ENCODE measurements at places on chromosomes 1 and 21. TPM values are rescaled to one million over a fixed set of nuclear protein-coding genes. Genes with fewer than 3 reads are reported as not detected.

The RGS8 gene
- 0.05 TPM for total RNA-seq

- no peak for DNase-seq
Observed at GRCh38 chr1:214621236-214621635, 18.2 kb downstream of the CENPF start.

DNA sequence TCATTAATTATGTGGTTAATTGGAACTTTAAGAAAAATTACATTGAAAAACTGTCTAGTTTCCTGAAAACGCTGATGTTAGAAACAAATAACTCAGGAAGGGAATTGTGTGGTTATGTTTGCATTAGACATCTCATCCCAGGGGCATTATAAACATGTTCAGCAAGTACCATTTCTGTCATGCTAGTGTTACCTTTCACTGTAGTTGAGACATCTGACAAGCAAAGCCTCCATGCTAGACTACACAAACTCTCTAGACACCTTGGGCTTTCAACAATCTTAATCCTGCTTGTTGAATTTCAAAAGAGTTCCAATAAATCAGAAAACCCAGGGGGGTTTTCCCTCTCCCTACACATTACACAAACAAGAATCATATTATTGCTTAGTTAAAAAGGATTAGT is 536.8 kb downstream of the KCNT2 start:
- DNase-seq: no peak

DNA sequence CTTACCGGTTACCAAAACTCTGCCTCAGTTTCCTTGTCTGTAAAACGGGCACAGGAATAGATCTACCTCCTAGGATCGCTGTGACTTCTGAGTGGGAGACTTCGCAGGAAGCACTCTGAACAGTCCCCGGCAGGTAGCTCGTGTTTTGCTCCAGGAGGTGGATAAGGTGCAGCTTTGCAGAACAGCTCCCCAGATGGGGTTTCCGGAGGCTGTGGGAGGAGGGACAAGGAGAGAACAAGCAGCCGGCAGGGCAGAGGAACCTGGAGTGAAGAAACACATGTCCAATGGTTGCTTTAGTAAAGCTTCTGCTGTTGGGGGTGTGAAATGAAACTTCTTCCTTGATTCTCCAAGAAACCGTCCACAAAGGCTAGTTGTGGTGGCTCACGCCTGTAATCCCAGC is 95.5 kb upstream of the TARDBP start:
- DNase-seq: no peak

- DNase-seq: no peak
Observed at GRCh38 chr1:22089787-22090186, 37.3 kb downstream of the CDC42 start.

DNA sequence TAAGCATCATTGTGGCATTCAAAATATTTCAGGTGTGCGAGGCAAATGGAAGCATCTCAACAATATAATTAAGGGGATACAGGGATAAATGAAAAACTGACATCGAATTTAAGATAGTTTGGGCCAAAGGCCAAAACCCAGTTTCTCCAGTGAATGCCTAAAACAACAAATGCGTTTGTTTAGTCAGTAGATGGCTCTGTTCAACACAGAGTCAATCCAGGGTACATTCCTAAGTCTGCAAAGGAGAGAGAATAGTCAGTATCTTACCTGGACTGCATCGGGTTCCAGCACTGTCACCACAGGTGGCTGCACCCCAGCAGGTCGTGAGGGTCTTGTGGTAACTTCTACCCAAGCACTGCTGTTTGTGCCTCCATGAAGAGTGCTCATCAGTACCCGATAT is 321.1 kb downstream of the KCTD3 start:
- DNase-seq: no peak

Data from urinary bladder (tissue), 4 donors.